ENCODE measurements at places on chromosomes 13 and 19.

- H3K4me1 ChIP-seq, result peaks cover 30% of the 10 kb centered on the region
- peak; percentile 77 for DNase-seq
- peaks cover 45% of the 10 kb centered on the region for H3K36me3 ChIP-seq
- no peak overlapping the region for H3K4me3 ChIP-seq
- no peaks in the 10 kb centered on the region for H3K27me3 ChIP-seq
- peak overlapping the region; percentile 93 for H3K27ac ChIP-seq
These were observed 11.5 kb upstream of the CCDC97 start for GRCh38 chr19:41298348-41298964.

- no peak overlapping the region for H3K27ac ChIP-seq
- no peak overlapping the region for H3K4me3 ChIP-seq
- no peaks in the 10 kb centered on the region for H3K4me1 ChIP-seq
- H3K36me3 ChIP-seq, result no peaks in the 10 kb centered on the region
These were observed 2.3 kb downstream of the ACP4 start for GRCh38 chr19:50792272-50793250.

GRCh38 chr13:77985866-77986636, 67.4 kb upstream of the EDNRB start:
- no peaks in the 10 kb centered on the region for H3K36me3 ChIP-seq
- no peak overlapping the region for H3K27ac ChIP-seq
- no peaks in the 10 kb centered on the region for H3K4me1 ChIP-seq
- H3K4me3 ChIP-seq, result no peak overlapping the region

- no peaks in the 10 kb centered on the region for H3K4me1 ChIP-seq
- no peak overlapping the region for H3K4me3 ChIP-seq
- peaks cover 6% of the 10 kb centered on the region for H3K36me3 ChIP-seq
- no peaks in the 10 kb centered on the region for H3K27me3 ChIP-seq
- H3K27ac ChIP-seq, result no peak overlapping the region
- DNase-seq, result no peak
These were observed 12.1 kb downstream of the CSNK1G2 start for GRCh38 chr19:1953037-1953436.

DNA sequence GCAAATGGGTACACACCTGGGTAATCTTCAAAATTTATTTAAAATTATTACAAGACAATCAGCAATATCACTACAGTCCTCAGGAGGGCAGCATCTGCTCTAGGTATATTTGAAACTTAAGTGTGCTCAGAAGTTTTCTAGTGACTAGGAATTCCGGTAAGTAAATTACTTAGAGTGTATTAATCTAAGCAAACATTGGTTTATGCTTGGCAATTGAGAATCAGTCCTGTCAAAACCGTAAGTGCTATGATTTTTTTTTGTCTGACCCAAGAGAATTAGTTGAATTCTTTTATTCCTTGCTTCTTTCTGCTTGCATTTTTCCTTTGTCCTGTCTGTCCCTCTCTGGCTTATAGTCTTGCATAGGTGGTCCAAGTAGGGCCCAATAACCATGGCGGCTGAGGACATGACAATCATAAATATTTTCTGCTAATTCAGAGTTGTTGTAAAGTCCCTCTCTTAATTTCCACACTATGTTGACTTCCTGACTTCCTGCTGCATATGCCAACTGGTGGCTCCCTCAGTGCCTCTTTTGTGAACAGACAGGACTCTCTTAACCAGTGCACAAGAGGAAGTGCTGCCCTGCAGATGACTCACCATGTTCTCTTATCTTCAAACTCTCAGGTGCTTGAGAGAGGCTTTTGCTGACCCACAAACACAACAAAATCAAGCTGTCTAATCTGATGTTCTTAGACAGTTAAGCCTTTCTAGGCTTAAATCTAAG, 82.2 kb downstream of the SLAIN1 start:
- no peak overlapping the region for H3K27ac ChIP-seq
- no peak overlapping the region for H3K4me3 ChIP-seq
- no peaks in the 10 kb centered on the region for H3K27me3 ChIP-seq
- H3K36me3 ChIP-seq, result no peaks in the 10 kb centered on the region
- DNase-seq, result peak; percentile 60

DNA sequence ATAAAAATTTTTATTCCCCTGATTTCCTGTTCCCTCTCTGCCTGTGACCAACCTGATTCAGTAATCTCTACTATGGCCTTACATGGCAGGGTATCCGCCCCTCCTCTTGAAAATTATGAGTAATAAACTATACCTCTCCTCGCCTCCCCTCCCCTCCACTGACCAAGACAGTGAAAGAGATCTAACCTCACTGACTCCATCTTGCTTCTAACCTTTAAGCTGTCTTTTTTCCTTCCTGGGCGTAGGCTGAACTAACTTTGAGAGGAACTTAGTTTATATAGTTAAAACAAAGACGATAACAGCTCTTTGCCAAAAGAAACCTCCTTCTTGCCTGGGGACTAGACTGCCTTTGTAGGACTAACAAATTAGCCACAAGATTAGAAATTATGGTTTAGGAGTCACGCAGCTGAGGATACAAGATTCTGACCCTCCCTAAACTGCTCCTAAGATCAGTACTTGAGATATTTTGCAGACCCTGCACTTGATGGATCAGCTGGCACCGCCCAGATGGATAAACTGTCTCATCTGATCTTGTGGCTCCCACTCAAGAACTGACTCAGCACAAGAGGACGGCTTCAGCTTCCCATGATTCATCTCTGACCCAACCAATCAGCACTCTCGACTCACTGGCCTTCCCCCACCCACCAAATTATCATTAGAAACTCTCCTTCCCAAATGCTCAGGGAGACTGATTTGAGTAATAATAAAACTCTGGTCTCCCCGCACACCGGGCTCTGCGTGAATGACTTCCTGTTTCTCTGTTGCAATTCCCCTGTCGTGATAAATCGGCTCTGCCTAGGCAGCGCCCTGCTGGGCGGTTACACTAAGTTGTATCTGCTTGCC, 187.1 kb downstream of the TDRD3 start:
- H3K27ac ChIP-seq, result peak overlapping the region; percentile 72
- no peak overlapping the region for H3K4me3 ChIP-seq
- H3K36me3 ChIP-seq, result no peaks in the 10 kb centered on the region
- peaks cover 3% of the 10 kb centered on the region for H3K4me1 ChIP-seq
- no peaks in the 10 kb centered on the region for H3K27me3 ChIP-seq
- peak; percentile 94 for DNase-seq

DNA sequence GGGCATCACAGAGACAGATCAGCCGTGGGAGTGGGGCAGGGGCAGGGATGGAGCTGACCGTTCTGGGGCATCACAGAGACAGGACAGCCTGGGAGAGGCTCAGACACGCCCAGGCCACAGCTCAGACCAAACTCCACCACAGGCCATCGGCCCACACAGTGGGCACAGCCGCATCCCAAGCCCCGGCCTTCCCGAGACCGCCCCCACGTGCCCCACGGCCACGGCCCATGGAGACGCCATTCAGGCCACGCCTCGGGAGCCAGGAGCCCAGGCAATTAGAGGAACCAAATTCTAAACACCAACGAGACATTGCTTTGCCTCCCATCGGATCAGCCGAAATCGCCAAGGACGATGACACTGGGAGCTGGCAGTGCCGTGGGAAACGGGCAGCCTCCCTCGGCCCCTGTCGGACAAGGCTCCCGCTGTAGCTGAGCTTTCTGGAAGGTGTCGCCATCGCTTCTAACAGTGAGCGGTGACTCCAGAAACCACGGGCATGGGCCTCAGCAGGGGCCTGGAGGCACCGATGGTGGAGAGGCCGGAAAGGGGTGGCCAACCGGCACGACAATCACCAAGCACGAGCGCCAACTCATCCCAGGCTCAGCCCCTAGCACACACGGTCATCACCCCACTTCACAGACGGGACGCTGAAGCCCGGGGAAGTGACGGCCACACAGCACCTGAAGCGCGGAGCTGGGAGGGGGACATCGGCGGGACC, 2.4 kb downstream of the PIP5K1C start:
- peaks cover 4% of the 10 kb centered on the region for H3K36me3 ChIP-seq
- no peak for DNase-seq
- no peak overlapping the region for H3K27ac ChIP-seq
- no peaks in the 10 kb centered on the region for H3K27me3 ChIP-seq
- H3K4me3 ChIP-seq, result no peak overlapping the region

- no peaks in the 10 kb centered on the region for H3K4me1 ChIP-seq
- no peak for DNase-seq
- H3K4me3 ChIP-seq, result no peak overlapping the region
- H3K36me3 ChIP-seq, result no peaks in the 10 kb centered on the region
These were observed 171.9 kb downstream of the KLF5 start for GRCh38 chr13:73230716-73231115.

DNA sequence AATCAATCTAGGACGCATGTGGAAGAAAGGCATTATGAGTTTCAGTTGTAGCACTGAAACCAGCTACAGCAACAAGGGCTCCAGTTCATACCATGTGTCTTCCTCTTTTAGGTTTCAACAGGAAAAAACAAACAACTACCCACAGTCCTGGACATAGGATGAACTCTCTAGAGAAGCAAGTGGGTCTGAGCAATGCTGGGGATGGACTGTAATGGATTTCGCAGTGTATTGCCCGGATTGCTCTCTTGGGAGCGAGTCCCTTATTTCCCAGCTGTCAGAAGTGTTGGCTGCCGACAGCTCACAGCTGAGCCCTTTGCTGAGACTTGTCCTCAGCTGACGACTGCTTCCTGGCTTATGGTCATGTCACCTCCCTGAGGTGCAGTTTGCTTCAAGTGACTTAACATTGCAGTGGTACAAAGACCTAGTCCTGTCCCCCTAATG, 12.1 kb upstream of the MYCBP2 start:
- H3K27ac ChIP-seq, result no peak overlapping the region
- no peaks in the 10 kb centered on the region for H3K36me3 ChIP-seq
- H3K4me3 ChIP-seq, result no peak overlapping the region
- peaks cover 4% of the 10 kb centered on the region for H3K27me3 ChIP-seq
- DNase-seq, result no peak

- H3K36me3 ChIP-seq, result no peaks in the 10 kb centered on the region
- no peak for DNase-seq
- H3K27ac ChIP-seq, result no peak overlapping the region
- no peaks in the 10 kb centered on the region for H3K27me3 ChIP-seq
These were observed 718.8 kb upstream of the SGCG start for GRCh38 chr13:22461854-22462490.

GRCh38 chr19:8512115-8512967, 1.6 kb downstream of the ZNF414 start:
- no peak for DNase-seq
- peak overlapping the region; percentile 10 for H3K27ac ChIP-seq
- no peaks in the 10 kb centered on the region for H3K27me3 ChIP-seq
- peaks cover 4% of the 10 kb centered on the region for H3K36me3 ChIP-seq
- H3K4me1 ChIP-seq, result peaks cover 8% of the 10 kb centered on the region

DNA sequence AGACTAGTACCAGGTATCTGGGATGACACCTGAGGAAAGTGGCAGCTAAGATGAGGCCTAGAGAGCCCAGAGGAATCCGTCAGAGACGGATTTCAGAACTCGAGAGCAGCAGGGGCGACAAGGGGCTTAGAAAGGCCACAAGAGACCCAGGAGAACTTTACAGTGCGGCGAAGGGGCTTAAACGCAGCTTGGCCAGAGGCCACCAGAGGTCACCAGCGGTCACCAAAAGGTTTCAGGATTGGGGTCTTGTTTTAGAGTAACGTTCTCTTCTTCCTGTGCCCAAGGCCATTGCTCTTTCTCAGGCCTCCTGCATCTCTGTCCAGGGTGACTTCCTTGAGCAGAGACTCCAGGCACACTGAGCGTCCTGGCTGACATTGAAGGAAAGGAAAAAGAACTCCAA, 2.2 kb downstream of the ZSCAN22 start:
- no peaks in the 10 kb centered on the region for H3K36me3 ChIP-seq
- DNase-seq, result no peak
- H3K27ac ChIP-seq, result no peak overlapping the region
